A549 treated with AZD2906 at 1 μM for 4 hours (cell line): ENCODE measurements at places on chromosomes 11 and 22. TPM values are rescaled to one million over a fixed set of nuclear protein-coding genes. Genes with fewer than 3 reads are reported as not detected.

DCDC1 gene
- total RNA-seq: 0.35 to 0.91 TPM (median 0.44 TPM) in 5 replicates

GLB1L3 gene
- 0.03 to 0.05 TPM (median 0.05 TPM) in 3 of 5 replicates, not detected in the others for total RNA-seq

PRR33 gene
- not detected in 5 replicates for total RNA-seq

OR2AG2 gene
- 0.06 to 0.11 TPM in 2 of 5 replicates, not detected in the others for total RNA-seq

FGF19 gene
- total RNA-seq: 0.05 to 0.12 TPM (median 0.06 TPM) in 4 of 5 replicates, not detected in the other

ANGPTL5 gene
- total RNA-seq: 0.08 to 0.16 TPM (median 0.14 TPM) in 5 replicates

OR52H1 gene
- not detected in 5 replicates for total RNA-seq

TRIM66 gene
- total RNA-seq: 1.6 to 2.3 TPM (median 2.1 TPM) in 5 replicates

LRP4 gene
- 7.1 to 7.9 TPM (median 7.6 TPM) in 5 replicates for total RNA-seq

GLYAT gene
- not detected in 5 replicates for total RNA-seq

P4HA3 gene
- 38.3 to 57.4 TPM (median 50.5 TPM) in 5 replicates for total RNA-seq

BACE1 gene
- 9.1 to 11.3 TPM (median 10.3 TPM) in 5 replicates for total RNA-seq

DAGLA gene
- total RNA-seq: 5.2 to 8.3 TPM (median 7.4 TPM) in 5 replicates

RANGAP1 gene
- total RNA-seq: 74.0 to 92.4 TPM (median 87.6 TPM) in 5 replicates

FIBIN gene
- 0.02 TPM in 1 of 5 replicates, not detected in the others for total RNA-seq

OR4A16 gene
- not detected in 5 replicates for total RNA-seq

RPS19BP1 gene
- 75.7 to 116 TPM (median 100 TPM) in 5 replicates for total RNA-seq

OR4D11 gene
- not detected in 5 replicates for total RNA-seq

CDC42EP1 gene
- total RNA-seq: 22.8 to 32.8 TPM (median 31.6 TPM) in 5 replicates

OR5B21 gene
- not detected in 5 replicates for total RNA-seq

ADM gene
- total RNA-seq: 100 to 149 TPM (median 110 TPM) in 5 replicates

NCR3LG1 gene
- 1.9 to 3.3 TPM (median 2.3 TPM) in 5 replicates for total RNA-seq

MUC5AC gene
- 0.95 to 1.9 TPM (median 1.6 TPM) in 5 replicates for total RNA-seq

C11orf65 gene
- 0.19 to 0.50 TPM (median 0.22 TPM) in 4 of 5 replicates, not detected in the other for total RNA-seq

KRTAP5-11 gene
- total RNA-seq: not detected in 5 replicates

NPTXR gene
- 7.9 to 10.1 TPM (median 8.9 TPM) in 5 replicates for total RNA-seq

TSKU gene
- 120 to 156 TPM (median 152 TPM) in 5 replicates for total RNA-seq

TSPAN18 gene
- 3.1 to 4.4 TPM (median 3.5 TPM) in 5 replicates for total RNA-seq

EHF gene
- 0.61 to 1.4 TPM (median 1.1 TPM) in 5 replicates for total RNA-seq

USH1C gene
- 0.74 to 1.5 TPM (median 1.0 TPM) in 5 replicates for total RNA-seq

ZNRF3 gene
- 6.3 to 7.8 TPM (median 7.3 TPM) in 5 replicates for total RNA-seq

MPPED2 gene
- not detected in 5 replicates for total RNA-seq

RTN4R gene
- 7.7 to 16.3 TPM (median 13.8 TPM) in 5 replicates for total RNA-seq

CNGA4 gene
- total RNA-seq: 0.03 to 0.08 TPM (median 0.06 TPM) in 3 of 5 replicates, not detected in the others

MEI1 gene
- total RNA-seq: not detected in 5 replicates
